NCI-H2029 (cell line): ENCODE measurements at places on chromosomes 5 and 9.

- DNase-seq, result no peak
These were observed 1.9 kb downstream of the SLC4A9 start for GRCh38 chr5:140361901-140362300.

GRCh38 chr9:90274725-90275124 lies 367.9 kb downstream of the DIRAS2 start:
- DNase-seq, result no peak

- peak; percentile 13 for DNase-seq
These were observed 47.5 kb downstream of the DAB2IP start for GRCh38 chr9:121698627-121699570.

DNA sequence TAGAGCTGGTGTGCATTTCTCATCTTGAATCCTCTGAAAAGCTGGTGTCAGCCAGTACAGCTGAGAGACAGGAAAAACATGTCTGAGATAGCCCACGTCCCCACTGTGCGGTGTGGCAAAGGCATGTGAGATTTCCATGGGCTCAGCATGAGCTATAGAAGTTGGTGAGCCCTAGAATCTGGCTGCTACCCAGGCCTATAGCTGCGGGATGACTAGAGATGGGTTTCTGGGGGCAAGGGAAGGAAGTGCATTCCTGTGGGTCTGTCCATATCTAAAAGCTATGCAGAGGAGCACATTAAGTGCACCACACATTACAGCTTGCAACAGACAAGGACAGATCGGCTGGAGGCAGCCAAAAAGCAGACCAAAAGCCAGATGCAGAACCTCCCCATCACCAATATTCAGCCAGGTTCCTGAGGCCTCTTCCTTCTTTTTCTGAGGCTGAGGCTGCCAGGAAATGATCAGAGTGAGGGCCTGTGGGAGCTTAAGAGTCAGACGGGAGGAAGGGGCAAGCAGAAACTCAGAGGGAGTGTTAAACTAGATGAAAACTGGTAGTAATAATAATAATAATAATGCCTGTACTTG lies 55.8 kb upstream of the RANBP3L start:
- DNase-seq, result no peak

DNA sequence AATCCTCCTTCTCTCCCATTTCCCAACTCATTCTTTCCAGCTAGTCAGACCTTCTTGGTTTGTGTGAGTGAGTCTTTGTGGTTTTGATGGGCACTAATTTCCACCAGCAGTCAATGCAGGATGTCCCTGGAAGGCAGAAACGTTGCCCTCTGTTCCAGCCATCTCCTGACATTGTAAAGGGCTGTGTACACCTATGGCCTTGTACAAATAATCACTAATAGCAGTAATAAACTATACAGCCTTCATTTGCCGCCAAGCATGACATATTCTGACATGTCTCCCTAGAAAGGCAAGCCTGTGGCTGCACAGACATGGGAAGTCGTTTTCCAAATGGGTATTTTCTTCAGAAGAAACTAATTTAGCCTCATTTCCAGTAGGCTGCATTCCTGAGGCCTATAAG lies 18.4 kb upstream of the DENND1A start:
- no peak for DNase-seq

GRCh38 chr5:129094924-129095899 lies 663 bp downstream of the ISOC1 start:
- peak; percentile 34 for DNase-seq

- DNase-seq, result no peak
These were observed 418.6 kb upstream of the GRAMD2B start for GRCh38 chr5:126004636-126005035.

DNA sequence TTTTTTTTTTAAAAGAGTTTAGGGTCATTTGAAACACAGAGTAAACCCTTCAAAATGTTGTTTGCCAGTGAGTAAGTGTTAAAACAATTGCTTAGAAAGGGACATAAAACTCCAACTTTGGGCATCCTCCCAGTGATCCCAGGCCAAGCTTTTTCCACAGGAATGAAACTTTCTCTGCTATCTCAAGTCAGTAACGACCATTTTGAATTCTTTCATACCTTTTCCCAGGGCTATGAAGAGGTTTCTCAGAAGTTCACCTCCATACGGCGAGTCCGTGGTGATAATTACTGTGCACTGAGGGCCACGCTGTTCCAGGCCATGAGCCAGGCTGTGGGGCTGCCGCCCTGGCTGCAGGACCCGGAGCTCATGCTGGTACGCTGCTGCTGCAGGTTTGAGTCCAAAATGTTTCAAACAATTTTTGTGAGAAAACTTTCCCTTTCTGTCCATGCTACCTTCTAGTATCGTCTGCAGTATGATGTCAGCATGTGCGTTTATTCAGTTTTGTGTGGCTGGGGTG lies 16.8 kb downstream of the OTULIN start:
- no peak for DNase-seq

DNA sequence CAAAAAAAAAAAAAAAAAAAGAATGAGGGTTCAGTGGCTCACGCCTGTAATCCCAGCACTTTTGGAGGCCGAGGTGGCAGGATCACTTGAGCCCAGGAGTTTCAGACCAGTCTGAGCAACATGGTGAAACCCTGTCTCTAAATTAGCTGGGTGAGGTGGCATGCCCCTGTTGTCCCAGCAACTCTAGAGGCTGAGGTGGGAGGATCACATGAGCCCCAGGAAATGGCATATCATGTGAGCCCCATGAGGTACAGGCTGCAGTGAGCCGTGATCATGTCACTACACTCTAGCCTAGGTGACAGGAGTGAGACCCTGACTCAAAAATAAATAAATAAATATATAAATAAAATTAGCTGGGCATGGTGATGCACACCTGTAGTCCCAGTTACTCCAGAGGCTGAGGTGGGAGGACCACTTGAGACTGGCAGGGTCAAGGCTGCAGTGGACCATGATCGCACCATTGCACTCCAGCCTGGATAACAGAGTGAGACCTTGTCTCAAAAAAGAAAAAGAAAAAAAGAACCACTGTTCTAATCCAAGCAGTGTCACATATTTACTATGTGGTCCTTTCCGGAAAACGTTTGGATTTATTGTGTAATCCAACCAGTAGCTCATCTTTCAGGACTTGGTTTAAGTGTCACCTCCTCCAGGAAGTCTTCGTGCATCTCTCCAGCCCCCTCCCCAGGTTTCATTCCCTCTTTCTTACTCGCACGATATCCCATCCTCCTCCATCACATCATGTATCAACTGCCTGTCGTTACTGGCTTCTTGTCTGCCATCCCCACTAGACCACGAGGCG lies 12.3 kb upstream of the SPOUT1 start:
- DNase-seq, result no peak

- no peak for DNase-seq
These were observed 149.1 kb upstream of the TUT7 start for GRCh38 chr9:86503314-86503713.

GRCh38 chr9:72205513-72205912 lies 56.3 kb downstream of the GDA start:
- DNase-seq, result no peak

- DNase-seq, result no peak
These were observed 251.5 kb upstream of the TNC start for GRCh38 chr9:115369322-115369957.

- DNase-seq, result no peak
These were observed 3.0 kb downstream of the GRK6 start for GRCh38 chr5:177429248-177430040.

DNA sequence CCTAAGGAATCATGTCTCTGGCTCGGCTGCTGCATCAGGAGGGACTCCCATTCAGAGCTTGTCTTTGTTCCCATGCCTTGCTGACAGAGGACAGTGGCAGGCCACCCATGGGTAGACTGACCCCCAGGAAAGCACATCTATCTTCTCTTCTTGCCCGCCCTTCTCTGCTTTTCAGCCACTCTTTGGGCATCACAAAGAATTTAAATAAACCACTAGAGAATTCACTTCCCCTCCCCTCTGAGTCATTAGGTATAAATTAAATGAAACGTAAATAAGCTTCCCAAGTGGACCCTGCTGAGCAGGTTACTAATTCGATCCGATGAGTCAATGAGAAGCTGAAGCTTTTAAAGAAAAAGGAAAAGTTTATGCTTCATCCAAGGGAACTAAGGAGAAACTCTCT lies 97.0 kb downstream of the DRD1 start:
- no peak for DNase-seq

- no peak for DNase-seq
These were observed 888 bp downstream of the RABGAP1 start for GRCh38 chr9:122941582-122942234.

GRCh38 chr9:123789554-123790292 lies 140.2 kb downstream of the DENND1A start:
- no peak for DNase-seq

GRCh38 chr5:50800410-50800809 lies 134.0 kb downstream of the PARP8 start:
- DNase-seq, result no peak

GRCh38 chr5:82364497-82364896 lies 86.3 kb upstream of the RPS23 start:
- no peak for DNase-seq

DNA sequence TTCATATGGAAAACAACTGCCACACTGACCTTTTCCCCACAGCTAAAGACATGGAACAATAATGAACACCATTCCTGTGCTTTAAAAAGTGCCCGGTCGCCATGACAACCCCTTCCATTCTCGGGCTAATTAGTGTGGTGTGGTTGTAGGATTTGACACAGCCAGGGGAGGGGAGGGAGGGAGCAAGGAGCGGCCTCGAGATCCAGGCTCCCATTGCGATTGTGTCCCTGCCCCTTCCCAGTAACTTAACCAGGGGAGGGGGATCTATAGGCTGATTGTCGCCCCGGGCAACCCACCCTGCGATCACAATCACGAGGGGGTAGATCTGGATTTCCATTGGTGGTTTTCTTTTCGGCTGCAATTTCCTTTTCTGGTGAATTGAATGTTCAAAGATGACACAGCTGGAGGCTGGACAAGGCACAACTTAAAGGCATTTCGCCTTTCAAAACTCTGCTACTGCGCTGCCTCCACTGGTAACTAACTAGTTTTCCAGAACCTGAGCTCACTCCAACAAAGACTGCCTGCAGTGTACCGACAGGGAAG lies 96.7 kb upstream of the RETREG1 start:
- no peak for DNase-seq

GRCh38 chr5:6606884-6607558 lies 25.8 kb downstream of the NSUN2 start:
- no peak for DNase-seq

DNA sequence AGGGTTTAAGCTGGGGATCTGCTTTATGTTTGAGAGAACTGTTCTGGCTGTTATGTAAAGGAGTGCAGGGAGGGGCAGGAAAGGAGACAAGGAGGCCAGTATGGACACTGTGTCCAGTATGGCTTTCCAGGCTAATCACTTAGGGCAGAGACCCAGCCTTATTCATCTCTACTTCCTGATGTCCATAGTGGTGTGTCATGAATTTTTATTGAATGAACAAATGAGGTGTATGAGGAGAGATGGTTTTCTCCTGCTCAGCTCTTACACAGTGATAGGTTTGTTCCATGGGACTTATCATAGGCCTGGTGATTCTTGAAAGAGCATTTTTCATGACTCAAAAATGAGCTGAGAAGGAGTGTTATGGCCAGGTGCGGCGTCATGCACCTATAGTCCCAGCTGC lies 20.5 kb upstream of the FGFR4 start:
- no peak for DNase-seq

DNA sequence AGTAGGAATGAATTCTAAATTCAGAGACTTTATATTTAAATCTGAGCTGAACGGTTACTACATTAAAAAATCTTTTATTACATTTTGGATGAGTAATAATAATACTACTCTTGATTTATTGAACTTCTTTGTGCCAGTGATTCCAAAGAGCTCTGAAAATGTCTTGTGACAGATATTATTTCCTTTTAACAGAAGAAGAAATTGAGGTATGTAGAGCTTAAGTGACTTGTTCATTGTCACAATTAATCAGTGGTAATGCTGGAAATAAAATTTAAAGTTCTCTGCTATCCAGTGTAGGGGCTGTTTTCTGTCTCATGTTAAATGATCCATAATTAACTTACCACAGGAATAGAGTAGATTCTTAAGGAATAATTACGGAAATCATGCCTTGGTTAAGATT lies 335.3 kb downstream of the KIAA0825 start:
- DNase-seq, result no peak

DNA sequence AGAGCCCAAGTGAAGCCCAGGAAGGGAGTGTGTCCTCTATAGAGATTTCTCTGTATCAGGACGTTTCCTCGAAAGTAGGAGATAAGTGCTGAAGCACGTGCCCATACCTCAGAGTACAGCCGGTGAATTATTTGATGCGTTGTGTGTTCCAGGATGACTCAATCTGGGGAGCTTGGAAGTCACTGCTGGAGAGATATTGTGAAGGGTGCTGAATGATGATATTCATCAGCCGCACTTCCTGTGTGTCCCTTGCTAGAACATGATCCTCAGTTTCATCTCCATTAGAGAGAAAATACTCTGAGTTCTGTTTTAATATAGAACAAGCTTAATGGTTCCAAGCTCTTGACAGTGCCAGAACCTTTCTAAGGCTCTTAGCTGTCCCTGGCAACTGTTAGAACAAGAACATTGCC lies 402.3 kb upstream of the ADAMTSL1 start:
- no peak for DNase-seq

GRCh38 chr9:116112236-116112635 lies 41.4 kb upstream of the PAPPA start:
- no peak for DNase-seq

DNA sequence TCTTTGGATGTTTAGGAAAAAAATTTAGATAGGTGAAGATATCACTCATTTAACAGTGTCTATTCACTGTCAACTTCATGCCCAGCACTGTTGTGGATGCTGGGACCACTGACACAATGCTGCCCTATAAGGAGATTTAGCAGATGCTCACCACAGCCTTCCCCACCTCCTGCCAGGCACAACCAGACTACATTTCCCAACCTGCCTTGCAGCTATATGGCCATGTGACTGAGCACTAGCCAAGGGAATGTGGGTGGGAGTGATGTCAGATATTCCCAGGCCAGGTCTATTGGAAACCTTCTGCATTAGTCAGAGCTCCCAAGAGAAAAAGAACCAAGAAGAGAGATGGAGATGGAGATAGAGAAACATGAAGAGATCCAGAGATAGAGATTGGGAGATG lies 302.6 kb upstream of the TAS2R1 start:
- no peak for DNase-seq

- no peak for DNase-seq
These were observed 221.3 kb downstream of the PDZD2 start for GRCh38 chr5:31860278-31860677.

DNA sequence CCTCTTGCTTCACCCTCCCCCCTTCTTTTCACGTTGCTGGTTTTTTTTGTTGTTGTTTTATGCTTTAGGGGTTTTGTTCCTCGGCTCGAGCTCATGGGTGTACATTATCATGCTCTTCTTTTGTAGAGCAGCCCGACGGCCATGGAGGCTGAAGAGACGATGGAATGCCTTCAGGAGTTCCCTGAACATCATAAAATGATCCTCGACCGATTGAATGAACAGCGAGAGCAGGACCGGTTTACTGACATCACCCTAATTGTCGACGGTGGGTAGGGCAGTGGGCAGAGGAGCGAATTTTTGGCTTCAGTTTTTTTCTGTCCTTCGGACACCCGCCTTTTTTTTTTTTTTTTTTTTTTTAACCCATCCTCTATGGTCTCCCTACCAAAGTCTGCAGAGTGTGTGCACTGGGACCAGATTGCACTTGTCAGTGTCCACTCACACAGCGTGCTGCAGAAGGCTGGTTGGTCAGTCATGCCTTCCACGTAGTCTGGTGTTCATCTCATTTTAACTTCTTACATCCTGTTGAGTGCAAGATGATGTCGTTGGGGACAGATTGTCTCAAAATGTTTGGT lies 1.3 kb downstream of the ZNF131 start:
- DNase-seq, result no peak

GRCh38 chr9:69444791-69445190 lies 119.8 kb downstream of the ENTREP1 start:
- no peak for DNase-seq

GRCh38 chr5:52673495-52673894 lies 114.2 kb upstream of the ITGA1 start:
- no peak for DNase-seq

- DNase-seq, result no peak
These were observed 1062.5 kb downstream of the CDH9 start for GRCh38 chr5:25975885-25976284.
